Fibroblast of skin of left biceps (primary cell): ENCODE measurements at places on chromosomes 6 and 20.

DNA sequence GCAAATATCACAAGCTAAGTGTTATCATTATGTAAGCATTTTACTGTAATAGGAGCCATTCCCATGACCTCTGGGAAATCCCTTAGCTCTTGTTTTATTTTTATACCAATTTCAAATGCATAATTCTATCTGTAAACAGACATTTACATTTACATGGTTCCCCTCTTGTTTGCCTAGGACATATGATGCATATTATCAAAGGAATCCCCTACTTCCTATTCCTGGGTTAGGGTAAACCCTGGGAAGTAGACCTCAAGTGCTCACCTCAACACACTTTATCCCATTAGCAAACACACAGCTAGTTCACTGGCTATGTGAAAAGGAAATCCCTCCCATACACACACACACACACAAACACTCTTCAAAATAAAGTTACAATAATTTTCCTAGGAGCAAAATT is 27.1 kb downstream of the PDE10A start:
- DNase-seq, result no peak

DNA sequence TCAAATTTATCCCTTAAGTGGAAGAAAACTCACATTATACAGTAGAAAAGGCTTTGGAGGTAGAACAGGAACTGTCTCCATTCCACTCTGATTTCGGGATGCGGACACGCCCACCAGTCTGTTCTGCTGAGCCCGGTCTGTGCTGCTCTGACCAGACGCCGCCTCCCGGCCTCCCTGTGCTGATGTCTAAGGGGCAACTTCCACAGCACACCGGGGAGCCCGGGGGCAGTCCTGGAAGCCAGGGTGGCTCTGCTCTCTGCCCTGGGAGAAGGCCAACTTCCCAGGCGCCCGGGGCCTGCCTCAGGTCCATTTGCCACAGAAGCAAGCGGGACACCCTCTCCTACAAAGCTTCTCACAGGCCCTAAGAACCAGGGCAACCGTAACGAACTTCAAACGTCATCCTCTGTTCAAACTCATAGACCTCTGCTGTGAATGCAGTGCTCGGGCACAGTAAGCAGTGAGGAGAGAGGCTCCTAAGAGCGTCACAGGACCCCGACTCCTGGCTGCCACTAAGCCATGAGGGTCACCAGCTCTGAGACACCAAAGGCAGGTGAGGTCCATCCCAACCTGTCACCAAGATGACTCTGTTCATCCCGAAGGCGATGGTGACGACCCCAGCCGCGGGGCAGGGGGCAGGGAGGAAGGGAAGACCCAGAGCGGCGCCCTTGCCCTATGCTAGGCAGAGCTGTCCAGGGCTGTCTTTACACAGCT is 5.6 kb downstream of the TAF4 start:
- DNase-seq, result no peak

DNA sequence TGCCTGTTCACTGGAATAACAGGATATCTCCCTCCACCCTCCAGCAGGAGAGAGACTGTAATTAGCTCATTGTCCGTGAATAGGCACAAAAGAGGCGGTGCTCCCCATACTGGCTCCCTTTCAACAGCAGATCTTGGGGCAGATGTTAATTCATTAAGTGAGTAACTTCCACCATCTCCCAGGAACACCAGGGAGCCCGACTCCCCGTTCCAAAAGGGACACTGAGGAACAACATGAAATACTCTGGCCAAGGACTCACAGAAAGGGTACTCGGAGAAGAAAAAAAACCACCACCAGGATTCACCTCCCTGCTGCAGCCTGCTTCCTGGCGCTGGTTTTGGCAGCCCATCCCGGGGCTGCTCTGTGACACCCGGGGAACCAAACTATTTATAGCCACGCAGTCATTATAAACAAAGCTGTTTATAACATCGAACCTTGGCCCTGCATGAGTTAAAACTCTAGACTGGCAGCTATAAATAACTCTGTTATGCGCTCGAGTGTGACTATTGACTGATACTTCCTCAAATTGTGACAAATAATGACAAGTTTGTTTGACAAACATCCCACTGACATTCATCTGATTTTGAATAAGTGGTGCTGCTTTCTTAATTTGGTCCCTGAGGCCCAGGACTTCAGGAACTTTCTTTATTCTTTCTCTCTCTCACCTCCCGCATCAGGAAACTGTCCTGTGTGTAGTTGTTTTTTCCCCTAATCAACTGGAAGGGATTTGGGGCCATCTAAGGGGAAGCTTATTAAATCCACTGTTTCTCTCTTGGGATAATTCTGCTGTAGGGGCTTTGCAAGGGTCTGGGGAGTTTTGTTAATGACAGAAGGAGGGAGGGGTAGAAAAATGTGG is 521.6 kb downstream of the CD83 start:
- DNase-seq, result no peak

GRCh38 chr6:54431466-54431865 is 123.2 kb downstream of the TINAG start:
- peak; percentile 37 for DNase-seq

DNA sequence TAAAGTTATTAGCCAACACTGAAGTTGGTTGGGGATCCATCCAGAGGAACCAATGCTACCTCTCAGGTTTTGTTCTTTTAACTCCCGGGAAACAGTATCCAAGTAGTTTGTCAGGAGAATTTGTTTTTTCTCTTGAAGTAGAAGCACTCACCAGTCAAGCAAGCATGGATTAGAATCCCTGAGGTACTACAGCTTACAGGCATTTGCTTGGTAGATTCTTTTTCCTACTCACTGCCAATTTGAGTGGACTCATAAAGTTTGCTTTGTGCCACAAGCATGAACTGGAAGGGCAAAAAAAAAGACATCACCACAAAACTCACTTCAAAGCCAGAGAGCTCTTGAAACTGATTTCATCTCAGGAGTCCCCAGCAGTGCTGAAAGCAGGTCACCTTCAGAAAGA is 167.4 kb downstream of the MBOAT1 start:
- DNase-seq, result no peak

- DNase-seq, result no peak
These were observed 14.7 kb upstream of the KCNG1 start for GRCh38 chr20:51037532-51038115.
